ENCODE measurements at places on chromosomes 13 and 19.

GRCh38 chr19:41860419-41861115 lies 512 bp downstream of the RPS19 start:
- no peak for DNase-seq

DNA sequence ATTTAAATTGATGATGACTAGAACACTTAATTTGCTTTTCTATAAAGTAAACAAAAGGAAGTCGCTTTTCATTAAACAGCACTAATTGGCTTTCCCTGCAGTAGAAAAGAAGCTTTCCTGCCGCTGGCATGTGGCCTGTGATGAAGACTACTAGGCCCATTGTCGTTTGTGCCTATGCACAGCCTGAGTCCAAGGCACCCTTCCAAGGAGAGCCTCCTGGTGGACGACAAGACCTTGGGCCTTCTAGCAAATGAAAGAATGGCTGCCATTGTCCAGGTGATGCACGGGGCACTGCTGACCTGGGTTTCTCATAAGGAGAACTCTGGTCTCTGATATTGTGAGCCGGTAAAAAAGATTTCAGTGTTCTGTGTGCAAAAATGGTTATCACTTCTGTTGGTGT lies 233.0 kb downstream of the COL4A1 start:
- no peak for DNase-seq

DNA sequence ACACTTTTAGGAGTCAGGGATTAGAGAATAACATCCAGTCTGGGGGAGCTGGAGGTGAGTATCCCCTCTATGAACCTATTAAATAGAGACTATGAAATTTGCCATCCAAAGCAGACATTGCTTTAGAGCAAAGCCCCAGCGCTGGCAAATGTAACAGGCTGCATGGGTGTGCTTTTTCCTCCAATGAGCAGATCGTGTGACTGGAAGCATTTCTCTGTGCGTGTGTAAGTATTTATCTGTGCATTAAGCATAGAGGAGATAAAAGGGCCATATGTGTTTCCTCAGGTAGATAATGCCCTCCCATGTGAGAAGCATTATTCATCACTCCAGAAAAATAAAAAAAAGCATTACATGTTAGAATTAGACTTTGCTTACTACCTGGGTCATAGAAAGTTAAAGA lies 924 bp downstream of the TNFSF13B start:
- no peak for DNase-seq

- no peak for DNase-seq
Measured at GRCh38 chr13:38421590-38422560, 72.2 kb downstream of the UFM1 start.

- no peak for DNase-seq
Measured at GRCh38 chr13:113607056-113607888, 22.7 kb downstream of the TFDP1 start.

- no peak for DNase-seq
Measured at GRCh38 chr13:36912973-36913372, 7.1 kb downstream of the SMAD9 start.

DNA sequence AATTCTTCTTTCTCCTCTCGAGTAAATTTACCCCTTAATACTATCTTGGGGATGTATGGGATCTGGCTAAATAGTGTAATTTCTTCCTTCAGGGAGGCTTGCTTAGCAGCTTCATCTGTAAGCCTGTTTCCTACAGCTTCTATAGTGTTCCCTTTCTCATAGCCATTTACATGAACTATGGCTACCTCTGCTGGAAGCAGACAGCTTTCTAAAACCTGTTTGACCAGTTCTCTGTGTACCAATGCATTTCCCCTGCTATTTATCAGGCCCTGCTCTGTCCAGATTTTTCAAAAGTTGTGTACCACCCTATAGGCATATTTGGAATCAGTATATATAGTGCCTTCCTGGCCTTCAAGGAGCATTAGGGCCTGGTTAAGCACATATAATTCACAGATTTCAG lies 113.6 kb upstream of the PCDH9 start:
- DNase-seq = no peak

GRCh38 chr13:23899555-23899954 lies 2.3 kb upstream of the C1QTNF9B start:
- no peak for DNase-seq

DNA sequence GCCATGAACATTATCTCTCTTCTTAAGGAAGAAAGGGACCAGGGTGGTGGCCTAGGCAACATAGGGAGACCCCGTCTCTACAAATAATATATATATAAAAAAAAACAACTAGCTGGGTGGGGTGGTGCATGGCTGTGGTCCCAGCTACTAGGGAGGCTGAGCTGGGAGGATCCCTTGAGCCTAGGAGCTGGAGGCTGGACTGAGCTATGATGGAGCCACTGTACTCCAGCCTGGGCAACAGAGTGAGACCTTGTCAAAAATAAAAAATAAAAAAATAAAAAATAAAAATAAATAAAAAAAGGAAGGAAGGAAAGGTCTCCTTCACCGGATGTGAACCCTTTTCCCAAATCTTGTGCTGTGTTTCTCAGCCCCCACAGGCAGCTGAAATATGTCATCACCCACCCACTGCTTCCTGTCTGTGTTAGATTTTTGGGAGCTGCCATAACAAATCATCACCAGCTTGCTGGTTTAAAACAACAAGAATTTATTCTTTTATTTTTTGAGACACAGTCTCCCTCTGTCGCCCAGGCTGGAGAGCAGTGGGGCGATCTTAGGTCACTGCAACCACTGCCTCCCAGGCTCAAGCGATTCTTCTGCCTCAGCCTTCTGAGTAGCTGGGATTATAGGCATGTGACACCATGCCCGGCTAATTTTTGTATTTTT lies 9.5 kb upstream of the TSPAN16 start:
- no peak for DNase-seq

DNA sequence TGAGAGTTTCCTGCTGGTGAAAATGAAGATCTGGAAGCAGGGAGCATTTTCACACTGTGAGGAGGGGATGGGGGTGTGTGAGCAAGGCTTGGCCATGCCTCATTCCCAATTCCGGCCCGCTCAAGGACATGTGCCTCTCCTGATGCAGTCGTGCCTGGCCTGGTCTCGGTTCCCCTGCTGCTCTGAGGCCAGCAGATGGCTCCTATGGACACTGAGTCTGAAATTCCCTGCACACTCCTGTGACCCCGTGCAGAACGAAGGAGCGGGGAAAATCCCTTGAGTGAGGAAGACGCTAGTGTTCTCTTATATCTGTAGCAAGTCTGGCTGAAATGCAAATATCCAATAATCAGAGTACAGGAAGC lies 363 bp upstream of the ZNF763 start:
- no peak for DNase-seq

DNA sequence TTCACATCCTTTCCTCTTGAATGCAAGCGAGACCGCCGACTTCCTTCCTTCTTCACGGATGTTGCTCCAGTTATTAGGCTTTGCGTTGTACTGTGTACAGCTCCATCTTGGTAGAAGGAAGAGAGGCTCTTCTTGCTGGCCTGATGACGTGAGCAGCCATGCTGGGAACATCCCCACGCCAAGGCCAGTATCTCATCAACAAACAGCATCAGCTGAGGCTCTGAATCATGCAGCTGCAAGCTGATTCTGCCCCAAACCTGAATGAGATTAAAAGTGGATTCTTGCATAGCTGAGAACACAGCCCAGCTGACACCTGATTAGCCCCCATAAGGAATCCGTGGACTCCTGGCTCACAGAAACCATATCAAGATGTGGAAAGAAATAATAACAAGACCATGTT lies 809.6 kb downstream of the EFNB2 start:
- no peak for DNase-seq

- no peak for DNase-seq
Measured at GRCh38 chr13:62932256-62932883, 1516.7 kb upstream of the PCDH20 start.

GRCh38 chr13:71515744-71516038 lies 351.3 kb downstream of the DACH1 start:
- DNase-seq = no peak

DNA sequence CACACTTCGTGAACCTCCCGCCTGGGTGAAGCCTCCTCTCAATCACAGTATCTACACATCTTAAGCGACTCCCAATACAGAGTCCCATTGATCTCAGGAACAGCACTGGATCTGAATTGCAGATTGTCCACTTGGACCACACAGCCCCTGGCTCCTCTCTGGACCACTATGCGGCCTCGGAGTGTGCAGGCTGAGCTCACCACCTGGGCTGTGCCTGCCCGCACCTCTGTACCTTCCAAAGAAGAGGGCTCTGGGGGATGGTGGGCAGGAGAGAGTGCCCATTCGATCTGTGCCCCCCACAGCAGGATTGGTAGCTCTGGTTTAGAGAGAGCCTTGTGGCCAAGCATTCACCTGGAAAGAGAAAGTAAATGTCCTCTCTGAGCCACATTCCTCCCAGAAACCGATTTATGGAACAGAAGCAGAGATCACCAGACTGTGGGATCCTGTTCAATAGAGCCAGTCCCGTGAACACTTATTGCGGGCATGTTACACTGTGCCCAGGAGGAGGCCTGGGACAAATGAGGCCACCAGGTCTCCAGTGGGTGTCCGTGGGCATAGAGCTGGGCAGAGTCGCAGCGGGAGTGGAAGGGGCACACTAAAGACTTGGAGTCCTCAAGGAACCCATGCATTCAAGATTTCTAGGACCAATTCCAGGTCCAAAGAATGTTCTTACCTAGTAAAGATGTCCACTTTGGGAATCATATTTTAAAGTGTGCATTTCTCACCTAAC lies 141.6 kb upstream of the SOX1 start:
- DNase-seq = peak; percentile 13

- no peak for DNase-seq
Measured at GRCh38 chr13:86830046-86830445, 841.1 kb upstream of the SLITRK5 start.

GRCh38 chr13:96089749-96090239 lies at the start of gene HS6ST3:
HS6ST3 (plus strand) TSS chr13:96090107.
- no peak for DNase-seq

DNA sequence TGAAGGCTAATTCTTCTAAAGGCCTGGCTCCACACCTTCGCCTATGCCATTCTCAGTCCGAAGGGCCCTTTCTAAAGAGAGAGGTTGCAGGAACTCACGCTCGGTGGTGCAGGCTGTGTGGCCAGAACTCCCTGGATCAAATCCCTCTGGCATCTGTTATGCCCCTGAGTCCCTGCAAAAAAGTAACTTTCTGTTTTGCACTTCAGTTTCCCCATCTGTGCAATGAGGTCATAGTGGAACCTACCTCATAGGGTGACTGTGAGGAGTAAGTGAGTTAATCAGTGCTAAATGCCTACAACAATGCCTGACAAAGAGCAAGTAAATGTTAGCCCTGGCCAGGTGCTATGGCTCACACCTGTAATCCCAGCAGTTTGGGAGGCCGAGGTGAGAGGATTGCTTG lies 7.3 kb downstream of the IGSF23 start:
- DNase-seq = peak; percentile 1

DNA sequence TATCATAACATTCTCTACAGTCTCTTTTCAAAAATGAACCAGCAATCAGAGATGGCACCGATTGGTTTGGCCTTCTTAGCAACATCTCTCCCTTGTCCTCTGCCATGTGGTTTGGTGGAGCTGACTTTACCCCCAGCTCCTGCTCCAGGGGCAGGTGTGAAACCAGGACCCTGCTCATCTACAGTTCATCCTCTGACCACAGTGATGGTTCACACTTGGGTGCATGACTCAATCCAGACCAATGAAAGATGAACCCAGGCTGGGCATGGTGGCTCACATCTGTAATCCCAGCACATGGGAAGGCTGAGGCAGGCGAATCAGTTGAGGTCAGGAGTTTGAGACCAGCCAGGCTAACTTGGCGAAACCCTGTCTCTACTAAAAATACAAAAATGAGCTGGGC lies 33.6 kb upstream of the FFAR2 start:
- DNase-seq = no peak

DNA sequence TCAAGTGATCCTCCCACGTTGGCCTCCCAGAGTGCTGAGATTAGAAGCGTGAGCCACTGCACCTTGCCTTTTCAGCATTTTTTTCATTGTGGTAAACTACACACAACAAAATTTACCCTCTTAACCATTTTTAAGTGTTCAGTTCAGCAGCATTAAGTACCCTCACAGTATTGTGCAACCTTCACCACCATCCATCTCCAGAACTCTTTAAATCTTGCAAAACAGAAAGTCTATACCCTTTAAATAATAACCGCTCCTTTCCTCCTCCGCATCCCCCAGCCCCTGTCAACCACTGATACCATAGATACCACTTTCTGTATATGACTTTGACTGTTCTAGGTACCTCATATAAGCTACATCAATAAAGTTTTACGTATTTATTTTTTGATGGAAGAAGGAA lies 20.8 kb upstream of the CASP14 start:
- no peak for DNase-seq

DNA sequence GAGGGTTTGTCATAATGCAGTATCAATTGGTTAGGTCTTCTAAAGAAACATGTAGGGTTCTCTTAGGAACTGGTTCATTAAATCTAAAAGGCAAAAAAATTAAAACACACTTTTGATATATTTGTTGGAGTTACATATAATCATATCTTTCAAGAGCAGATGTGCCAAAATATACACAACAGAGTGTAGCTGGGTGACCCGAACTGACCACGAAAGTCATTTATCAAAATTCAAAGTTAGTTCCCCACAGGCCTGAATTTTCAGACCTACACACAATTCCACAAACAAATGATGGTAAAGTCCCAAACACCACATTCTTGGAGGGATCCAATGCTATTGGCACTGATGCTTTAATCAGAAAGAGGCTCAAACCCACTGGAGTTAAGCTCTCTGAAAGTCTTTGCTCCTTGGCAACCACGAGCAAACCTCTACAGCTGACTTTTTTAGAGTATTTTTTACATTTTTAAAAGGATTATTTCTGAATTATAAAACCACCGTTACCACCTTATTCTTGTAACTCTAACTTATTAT lies 50.9 kb downstream of the IRS2 start:
- DNase-seq = no peak

DNA sequence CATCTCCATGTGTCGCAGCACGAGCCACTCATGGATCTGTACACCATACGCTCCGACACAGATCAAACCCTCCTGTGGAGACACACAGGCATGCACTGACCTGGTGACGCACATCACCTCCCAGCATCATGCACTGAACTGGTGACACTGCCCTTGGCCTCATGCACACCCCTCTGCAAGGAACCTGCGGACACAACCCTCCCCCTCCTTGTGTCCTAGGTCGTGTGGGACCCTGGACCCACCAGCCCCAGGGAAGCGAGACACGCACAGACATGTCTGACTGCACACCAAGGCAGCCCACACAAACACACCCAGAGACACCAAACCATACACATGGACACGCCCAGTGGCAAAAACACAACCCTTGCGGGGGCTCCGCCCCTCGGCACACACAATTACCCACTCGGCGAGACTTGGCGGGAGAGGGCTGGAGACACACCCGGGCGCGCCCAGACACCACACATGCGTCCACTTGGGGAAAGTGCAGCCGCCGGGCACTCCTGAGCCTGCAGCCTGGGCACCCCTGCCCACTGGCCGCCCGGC lies 2.0 kb upstream of the KCNN4 start:
- DNase-seq = peak; percentile 87

Data from Peyer's patch (tissue), 4 donors.